Right kidney (tissue), 9 donors: ENCODE measurements at places on chromosomes 11 and 22.

- DNase-seq, result no peak
Observed at GRCh38 chr11:65718531-65718930, 2.1 kb downstream of the RNASEH2C start.

DNA sequence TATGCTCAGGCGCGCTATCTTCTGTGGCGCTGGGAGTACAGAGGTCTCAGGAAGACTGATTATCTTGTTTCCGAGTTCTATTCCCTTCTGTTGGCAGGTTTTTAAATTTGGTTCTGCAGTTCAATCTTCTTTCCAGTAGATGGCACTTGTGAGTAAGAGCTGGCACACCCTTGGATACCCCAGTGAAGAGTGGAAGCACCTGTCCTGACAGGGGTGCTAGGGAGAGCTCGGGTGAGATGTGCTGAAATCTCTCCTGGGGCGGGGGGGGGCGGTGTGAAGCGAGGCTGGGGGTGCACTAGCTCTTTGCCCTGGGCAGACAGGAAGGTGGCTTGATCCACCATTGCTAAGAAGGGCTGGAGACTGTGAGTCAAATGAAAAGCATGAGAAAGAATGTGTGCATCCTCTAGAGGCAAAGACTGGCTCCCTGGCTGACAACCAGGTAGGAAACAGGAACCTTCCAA is 679.9 kb upstream of the CCDC179 start:
- DNase-seq, result peak; percentile 34

DNA sequence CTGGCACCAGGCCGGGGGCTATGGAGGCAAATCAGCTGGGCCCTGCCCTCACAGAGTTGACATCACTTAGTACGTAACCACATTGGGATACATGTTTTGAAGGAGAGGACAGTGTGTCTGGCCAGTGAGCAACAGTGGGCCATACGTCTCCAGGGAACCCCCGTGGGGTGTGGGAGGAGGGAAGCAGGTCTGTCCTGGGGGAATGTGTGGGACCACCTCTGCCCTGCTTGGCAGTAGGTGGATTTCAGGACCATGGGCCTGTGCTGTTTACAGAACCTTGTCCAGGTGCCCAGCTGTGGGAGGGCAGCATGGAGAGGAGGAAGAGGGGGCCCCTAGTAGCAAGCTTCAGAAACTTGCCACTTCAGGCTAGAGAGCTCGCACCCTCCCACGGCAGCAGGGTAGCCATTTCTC is 21.0 kb downstream of the P2RY2 start:
- DNase-seq, result no peak

DNA sequence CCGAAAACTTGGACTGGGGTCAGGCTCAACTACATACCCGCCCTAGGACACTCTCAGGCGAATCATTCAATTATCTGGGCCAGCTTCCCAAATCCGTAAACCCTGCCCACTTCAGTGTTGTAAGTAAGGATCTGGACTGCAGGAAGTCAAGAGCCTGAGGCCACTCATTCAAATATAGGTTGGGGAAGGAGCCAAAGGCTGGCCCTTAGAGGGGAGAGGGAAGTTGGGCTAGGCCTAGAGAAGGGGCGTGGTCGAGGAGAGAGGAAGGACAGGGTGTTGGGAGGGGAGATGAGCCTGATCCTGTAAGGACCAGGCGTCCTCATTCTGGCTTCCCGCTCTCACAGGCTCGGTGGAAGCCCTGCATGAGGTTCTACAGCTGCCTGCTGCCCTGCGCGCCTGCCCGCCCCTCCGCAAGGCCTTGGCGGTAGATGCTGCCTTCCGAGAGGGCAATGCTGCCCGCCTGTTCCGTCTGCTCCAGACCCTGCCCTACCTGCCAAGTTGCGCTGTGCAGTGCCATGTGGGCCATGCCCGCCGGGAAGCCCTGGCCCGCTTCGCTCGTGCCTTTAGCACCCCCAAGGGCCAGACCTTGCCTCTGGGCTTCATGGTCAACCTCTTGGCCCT is 3.0 kb downstream of the SAC3D1 start:
- no peak for DNase-seq

GRCh38 chr11:72735495-72736027 is 16.6 kb downstream of the ARAP1 start:
- no peak for DNase-seq

DNA sequence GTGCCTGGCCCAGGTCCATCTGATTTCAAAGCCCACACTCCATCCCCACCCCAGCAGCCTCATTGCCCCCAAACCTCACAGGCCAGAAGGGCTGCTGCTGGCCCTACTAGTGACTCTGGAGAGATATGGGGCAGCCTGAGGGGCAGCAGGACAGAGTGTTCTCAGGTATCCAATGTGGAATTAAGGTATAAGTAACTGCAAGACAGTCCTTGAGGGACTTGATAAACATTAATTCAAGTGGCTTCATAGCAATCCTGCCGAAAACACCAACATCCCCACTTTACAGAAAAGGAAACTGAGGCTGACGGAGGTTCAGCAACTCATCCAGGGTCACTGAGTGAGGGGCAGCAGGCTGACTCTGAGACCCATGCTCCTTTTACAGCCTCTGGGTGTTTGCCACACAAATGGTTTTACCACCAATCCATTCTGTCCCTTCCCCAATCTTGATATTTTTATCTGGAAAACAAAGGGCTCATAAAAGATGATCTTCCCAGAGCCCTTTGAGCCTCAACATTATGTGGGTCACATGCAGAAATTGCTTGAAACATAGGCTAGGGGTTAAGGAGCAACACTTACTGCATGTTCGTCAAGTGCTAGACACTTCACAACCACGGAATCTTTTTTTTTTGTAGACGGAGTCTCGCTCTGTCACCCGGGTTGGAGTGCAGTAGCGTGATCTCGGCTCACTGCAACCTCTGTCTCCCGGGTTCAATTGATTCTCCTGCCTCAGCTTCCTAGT is 2.3 kb downstream of the NIPSNAP1 start:
- DNase-seq, result no peak

DNA sequence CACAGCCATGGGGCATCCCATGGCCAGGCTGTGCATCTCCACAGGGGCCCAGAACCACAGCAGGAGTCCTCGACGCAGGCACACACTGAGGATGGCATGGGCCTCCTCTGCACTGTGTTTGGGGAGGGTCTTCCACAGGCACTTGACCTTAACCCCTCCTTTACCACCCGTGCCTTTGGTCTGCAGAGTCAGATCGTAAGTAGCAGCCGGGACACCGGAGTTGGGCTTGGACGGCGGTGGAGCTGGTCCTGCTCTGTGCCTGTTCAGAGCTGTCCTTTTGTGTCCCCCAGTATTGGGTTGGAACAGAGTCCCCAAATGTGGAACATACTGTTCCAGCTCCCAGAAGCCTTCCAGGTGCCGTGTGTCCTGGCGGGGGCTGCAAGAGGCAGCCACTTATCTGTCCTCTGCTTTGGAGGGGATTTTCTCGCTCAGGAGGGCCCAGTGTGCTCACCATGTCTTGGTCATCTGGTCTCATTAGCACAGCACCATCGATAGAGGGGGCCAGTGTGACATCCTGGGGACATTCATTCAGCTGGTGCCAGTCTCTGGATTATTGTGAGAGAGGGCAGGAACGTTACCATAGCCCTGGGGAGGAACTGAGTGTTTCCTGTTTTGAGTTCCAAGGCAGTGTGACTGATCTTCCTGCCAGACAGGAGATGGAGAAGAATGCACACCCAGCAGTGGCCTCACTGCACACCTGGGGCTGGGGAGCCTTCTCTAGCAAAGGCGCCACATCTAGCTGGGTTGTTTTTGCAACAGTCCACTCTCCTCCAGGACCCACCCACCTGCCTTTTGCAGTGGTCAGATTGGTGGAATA is 12.4 kb downstream of the CRELD2 start:
- DNase-seq, result no peak

- DNase-seq, result no peak
Observed at GRCh38 chr11:130726234-130727037, 189.8 kb downstream of the SNX19 start.

DNA sequence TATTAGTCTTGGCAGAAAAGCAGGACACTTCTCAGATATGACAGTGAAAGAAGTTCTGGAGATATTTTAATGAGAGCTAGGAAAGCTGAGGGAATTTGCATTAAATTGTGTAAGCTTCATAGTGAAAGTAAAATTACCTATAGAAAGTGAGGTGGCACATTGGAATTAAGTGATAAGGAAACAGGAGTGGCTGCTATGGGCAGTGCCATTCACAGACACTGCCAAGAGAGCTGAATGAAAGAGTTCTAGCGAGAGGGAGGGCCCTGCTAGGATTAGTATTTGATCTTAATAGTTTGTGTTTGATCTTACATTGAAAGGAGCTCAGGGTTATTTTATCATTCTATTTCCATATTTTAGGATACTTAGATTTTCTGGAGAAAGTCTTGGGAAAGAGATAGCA is 351.9 kb downstream of the DDX10 start:
- DNase-seq, result no peak

DNA sequence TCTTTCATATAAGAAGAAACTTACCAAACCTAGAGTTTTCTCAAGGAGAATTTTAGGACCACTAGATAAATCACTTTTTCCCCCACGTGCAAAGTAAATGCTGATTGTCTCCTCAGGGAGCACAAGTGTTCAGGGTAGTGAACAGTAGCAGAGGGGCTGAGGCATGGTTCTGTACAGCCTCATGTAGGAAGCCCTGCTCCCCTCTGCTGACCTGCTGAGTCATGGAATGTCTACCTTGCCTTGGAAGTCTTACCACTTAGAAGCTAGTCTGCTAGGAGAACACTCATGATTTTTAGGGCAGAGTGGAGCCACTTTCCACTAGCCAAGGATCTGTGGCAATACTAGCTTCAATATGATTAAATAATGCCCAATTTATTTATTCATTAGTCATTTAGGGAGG is 2120.6 kb upstream of the RAG2 start:
- DNase-seq, result no peak

DNA sequence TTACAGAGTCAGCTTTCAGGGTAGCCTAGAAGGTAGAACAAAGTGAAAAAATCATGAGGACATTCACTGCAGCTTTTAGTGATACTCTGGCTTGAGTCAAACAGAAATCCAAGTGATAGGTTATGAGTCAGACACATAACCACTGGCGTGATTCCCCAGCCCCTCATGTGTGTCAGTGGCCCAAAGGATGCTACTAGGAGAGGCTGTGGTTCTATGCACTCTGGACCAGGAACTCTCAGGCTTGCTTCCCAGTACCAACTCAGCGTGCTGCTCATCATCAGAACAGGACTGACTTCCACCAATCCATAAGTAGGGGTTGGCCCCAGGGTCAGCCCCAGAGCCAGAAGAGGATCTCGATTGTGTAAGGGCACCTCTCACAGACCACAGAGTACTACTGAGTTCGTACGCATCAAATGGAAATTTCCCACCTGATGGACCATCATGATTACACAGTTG is 116.8 kb downstream of the MED15 start:
- no peak for DNase-seq

- DNase-seq, result no peak
Observed at GRCh38 chr22:44147008-44147645, 33.6 kb upstream of the PARVG start.

DNA sequence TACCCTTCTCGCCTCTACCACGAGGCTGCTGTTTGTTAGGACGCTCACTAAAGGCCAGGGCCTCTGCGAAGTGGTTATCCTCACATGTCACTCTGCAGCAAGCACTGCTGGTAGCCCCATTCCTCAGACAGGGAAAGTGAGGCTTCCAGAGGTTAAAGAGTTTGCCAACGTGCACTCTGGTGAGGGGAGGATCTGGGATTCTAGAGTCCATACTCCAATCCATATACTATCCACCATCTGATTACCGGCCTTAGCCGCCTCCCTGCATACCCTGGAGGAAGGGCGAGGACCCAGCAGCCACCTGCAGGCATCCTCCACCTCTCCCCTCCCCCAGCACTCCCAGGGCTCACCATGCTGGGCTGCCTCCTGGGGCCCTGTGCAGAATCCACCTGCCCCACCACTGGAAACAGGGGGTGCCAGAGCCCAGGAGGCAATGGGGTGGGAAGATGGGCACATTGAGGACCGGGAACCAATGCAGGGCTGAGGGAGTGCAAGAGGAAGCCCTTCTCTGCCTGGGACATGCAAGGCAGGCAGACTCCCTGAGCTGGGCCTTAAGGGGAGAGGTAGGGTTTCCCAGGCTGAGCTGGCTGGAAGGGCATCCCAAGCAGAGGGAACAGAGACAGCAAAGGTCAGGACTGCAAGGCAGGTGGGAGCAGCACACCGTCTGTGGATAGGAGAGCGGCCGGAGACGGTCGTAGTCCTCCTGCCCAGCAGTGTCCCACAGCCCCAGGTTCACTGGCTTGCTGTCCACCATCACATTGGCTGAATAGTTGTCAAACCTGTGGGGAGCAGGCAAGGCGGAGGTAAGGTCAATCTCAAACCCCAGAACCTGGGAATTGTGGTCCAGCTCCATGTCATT is 11.7 kb downstream of the RAC2 start:
- DNase-seq, result no peak

GRCh38 chr11:5626196-5626595 is 1.4 kb downstream of the TRIM34 start:
- no peak for DNase-seq

DNA sequence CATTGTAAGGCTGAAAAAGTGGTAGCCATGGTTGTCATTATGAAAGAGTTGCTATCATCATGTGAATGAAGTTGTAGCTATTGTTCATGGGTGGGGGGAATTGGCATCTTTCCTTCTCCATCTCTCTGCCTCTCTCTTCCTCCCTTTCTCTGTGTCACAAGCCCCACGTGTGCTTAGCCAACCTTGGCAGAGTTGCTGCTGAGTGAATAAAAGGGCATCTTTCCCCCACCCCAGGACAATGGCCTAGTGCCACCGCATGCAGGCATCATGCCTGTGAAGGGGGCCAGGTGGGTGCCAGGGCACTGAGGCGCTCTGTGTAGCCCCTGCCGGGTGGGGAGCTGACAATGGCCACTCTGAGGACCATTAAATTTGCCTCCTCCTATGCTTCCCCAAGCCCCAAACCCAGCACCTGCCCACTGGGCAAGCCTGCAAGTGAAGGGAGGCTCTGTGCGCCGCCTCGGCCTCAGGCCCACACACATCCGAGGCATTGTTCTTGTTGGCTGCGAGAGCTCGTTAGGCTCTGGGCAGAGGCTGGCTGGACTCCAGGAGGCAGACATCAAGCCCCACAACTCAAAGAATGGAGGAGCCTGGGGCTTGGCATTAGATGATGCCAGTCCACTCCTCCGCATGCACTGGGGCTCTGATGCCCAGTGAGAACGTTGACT is 103.9 kb downstream of the SEZ6L start:
- no peak for DNase-seq

- DNase-seq, result no peak
Observed at GRCh38 chr11:126821827-126822226, 178.7 kb downstream of the KIRREL3 start.

DNA sequence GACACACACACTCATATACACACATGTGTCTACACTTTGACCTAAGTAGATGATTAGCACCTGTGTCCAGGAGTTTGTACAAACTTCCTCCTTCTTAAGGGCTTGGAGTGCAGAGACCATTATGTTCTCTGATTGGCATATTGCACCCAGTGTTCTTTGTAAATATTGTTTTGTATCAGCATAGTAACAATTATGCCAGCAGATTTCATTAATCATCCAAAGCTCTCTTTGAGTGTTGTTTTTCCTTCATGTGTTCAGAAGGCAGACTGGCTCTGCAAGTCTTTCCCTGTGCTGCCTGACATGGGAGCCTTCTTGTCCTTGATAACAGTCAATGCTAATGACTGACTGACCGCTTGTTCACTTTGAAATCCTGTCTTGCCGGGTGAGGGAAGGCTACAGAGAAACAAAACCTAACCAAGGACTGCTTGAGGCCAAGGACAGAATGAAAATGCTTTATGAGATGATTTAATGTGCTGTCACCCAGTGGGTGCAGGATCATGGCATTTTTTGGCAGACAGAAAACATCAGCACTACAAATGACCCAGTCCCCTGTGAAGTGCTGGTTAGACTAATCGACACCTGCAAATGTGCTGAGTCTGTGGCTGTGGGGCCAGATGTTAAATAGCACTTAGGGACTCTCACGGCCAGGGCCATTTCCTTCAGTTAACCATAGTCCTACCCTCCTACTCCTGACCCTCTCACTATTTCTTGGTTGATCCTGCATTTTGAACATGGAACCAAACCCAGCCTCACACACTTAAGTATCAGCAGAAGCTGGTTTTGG is 6.6 kb upstream of the BARX2 start:
- DNase-seq, result no peak
